ENCODE measurements at places on chromosomes 7 and 10.

- no peak for DNase-seq
Observed at GRCh38 chr10:74171625-74172024, 20.6 kb downstream of the ADK start.

DNA sequence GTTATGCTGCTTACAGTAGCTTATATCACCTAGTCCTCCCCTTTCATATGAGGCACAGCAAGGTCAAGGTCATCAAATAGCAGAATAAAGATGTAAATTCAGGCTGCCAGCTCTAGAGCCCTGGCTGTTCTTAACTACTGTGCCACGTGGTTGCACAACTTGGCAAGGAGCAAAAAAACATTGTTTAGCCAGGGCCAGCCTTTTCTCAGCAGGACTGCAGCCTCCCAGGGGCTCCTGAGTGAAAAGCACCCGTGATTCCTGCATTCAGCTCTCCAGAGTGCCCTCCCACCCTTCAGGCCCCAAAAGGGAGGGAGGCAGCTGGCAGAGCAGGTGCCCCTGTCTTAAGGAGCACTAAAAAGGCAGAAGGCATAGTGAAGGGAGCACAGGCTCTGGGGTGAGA is 31.8 kb upstream of the TM9SF3 start:
- peak; percentile 41 for DNase-seq

GRCh38 chr7:12648704-12649261 is 38.6 kb upstream of the ARL4A start:
- DNase-seq, result no peak

- DNase-seq, result no peak
Observed at GRCh38 chr7:113368256-113368655, 249.9 kb upstream of the SMIM30 start.

GRCh38 chr7:46834921-46835320 is 747.0 kb downstream of the TNS3 start:
- no peak for DNase-seq

DNA sequence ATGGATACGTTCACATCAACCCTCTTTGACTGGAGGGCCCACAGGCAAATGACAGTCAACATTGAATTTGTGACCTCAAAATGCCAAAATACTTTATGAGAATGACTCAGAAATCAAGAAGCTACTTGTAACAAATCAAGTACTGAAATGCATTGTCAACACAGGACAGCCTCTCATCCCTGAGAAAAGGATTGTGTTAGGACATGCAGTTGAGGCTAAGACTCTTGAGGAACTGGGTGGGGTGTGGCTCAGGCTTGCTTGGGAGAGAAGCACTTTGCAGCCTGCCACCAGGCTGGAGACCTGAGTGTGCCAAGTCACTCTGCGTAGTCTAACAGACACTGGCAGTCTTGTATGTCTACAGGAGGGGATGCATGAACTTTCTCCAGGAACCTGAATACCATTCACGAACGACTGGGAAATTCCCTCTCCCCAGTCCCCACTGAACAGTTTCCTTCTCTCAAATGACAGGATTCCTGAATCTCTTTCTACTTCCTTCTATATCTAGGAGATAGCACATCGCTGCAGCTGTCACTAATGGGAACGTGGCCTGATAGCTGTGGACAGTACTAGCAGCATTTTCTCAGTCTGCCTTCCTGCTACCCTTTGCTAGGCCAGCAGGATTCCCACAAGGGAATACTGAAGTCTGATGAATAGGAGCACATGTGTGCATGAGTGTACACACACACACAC is 3.3 kb upstream of the SMO start:
- no peak for DNase-seq

- DNase-seq, result no peak
Observed at GRCh38 chr10:30594077-30594476, 35.5 kb downstream of the LYZL2 start.

DNA sequence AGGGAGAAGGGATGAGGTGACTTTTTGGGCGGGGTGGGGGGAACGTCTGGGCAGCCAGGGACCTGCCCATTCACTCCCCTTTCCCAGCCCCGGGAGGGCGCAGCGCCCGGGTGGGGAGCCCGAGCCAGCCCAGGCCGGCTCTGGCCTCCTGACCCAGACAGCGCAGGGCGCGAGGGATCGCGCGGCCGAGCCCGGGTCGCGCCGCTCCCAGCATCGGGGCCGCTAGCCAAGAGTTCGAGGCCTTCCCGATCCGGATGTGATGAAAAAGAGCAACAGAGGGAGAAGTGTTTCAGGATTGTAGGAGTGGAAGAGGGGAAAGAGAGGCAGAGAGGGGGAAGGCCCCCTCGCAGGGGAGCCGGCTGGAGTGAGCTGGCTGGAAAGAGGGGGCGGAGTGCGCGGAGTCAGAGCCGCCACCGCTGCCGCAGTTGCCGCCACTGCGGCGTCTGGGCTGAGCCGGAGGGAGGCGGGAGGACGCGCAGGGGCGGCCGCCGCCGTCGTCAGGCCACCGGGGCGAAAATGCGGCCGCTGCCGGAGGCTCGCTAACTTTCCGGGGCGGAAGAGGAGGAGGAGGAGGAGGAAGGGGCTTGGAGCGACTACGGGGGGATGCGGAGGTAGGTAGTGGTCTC is at the start of gene MDFIC:
TSS of gene MDFIC (plus strand) at position 69 of the 626 bp plus-strand sequence. CDS start 940 bp downstream, outside the sequence.
- DNase-seq, result peak; percentile 66

- DNase-seq, result peak; percentile 28
Observed at GRCh38 chr10:101438881-101439391, 85.0 kb downstream of the BTRC start.

DNA sequence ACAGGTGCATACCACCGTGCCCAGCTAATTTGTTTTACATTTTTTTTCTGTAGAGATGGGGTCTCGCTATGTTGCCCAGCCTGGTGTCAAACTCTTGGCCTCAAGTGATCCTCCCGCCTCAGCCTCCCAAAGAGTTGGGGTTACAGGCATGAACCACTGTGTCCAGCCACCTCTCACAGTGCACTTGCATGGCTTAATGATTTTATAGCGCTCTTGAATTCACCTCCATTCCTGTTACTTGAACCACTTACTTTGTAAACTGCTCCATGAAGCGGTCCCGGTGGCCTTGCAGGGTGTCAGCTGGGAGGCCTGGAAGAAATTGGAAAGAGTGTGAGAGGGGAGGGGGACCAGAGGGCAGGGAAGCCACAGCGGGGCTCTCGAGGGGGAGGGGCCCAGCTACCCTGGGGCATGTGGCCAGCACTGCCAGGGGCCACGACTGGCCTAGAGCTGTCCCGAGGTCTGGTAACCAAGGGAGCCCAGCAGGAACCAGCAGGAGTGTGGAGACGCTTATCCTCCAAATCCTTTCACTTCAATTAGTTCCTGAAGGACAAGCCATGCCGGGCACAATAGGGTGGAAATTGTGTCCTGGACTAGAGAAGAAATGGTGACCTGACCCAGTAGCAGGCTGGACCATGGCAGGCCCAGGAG is 76.0 kb downstream of the SPDYE5 start:
- no peak for DNase-seq

GRCh38 chr10:28801869-28802268 is 124.5 kb downstream of the BAMBI start:
- no peak for DNase-seq

DNA sequence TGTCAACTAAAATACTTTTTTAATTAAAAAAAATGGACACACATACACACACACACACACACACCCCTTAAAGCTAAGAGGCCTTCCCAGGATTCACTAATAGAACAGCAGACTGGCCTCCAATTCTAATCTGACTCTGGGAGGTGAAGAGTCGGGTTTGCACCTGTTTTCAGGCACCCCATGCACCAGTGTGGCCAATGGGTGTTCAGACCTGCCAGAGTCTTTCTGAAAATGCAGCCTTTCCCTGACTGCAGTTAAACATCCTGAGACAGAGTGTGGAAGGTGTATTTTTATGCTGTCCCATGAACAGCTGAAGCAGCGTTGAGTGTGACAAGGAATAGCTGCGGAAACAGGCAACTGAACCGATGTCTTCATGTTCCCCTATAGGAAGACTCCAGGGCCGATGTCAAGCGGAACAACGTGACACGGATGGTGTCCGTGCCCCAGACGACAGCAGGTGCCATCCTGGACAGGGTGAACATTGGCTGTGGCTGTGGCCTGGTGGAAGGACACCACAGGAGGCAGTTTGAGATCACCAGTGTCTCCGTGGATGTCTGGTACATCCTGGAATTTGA is 74.6 kb upstream of the LYZL2 start:
- no peak for DNase-seq

GRCh38 chr7:158393926-158394625 is 193.5 kb downstream of the PTPRN2 start:
- DNase-seq, result no peak

- peak; percentile 81 for DNase-seq
Observed at GRCh38 chr7:123682690-123683089, 27.0 kb downstream of the LMOD2 start.

DNA sequence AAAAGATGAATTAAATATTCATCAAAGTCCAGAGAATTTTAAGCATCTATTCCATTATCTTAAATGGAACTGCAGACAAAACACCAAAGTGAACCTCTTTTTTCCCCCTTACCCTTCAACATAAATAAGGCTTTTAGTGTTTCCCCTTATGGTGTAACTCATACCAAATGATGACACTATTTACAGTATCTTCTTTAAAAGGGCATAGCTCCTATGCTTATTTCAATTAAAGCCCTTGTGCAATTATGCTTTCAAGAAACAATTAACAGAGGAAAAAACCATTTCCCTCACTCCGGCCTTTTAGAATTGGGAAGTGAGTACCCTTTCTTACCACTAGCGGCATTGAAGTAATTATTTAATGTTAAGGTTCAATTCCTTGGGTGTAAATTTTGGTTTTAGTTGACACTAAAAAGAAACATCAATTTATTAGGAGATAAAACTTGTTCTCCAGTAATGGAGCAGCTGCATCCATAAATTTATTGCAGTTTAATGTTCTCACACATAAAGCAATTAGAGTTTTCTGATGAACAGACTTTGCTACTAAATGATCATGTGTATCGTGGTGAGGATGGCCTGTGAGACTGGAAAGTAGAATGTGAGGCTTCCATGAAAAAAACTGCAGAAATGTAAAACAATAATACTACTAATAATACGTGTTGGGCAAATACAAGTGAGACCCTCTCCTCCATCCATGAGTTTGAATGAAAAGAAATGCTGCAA is 661.3 kb downstream of the PARD3 start:
- no peak for DNase-seq

DNA sequence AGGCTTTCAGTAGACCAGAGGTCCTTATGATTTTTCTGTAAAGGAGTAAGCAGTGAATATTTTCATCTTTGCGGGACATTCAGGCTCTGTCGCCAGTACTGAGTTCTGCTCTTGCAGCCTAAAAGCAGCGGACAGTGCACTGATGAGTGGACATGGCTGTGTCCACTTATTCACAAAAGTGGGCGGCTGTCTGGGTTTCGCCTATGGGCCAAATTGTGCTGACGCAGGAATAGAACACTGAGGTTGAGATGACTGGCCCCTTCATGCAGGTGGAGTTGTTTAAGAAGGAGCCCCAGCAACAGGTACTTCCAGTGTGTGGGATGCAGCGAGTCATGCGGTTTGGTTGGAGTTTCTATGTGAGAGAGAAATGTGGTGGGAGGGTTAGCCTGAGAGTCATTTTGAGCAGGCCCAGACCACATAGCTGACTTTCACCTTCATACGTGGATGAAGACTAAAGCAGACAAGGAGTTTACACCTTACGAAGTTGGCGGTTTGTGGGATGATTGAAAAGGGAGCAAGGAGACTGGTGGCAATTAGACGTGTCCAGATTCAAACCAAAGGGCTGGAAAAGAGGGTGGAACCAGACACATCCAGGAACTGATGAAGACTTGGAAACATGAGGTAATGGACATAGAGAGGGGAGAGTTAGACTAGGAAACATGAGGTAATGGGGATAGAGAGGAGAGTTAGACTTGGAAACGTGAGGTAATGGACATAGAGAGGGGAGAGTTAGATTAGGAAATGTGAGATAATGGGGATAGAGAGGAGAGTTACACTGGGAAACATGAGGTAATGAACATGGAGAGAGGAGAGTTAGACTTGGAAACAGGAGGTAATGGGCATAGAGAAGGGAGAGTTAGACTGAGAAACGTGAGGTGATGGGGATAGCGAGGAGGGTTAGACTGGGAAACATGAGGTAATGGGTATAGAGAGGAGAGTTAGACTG is 38.2 kb downstream of the WDR37 start:
- DNase-seq, result no peak

- no peak for DNase-seq
Observed at GRCh38 chr10:10315989-10316388, 701.7 kb upstream of the CELF2 start.

GRCh38 chr7:94301024-94301586 is 93.6 kb upstream of the COL1A2 start:
- DNase-seq, result peak; percentile 97

- DNase-seq, result no peak
Observed at GRCh38 chr7:1346851-1347250, 112.4 kb downstream of the MICALL2 start.

DNA sequence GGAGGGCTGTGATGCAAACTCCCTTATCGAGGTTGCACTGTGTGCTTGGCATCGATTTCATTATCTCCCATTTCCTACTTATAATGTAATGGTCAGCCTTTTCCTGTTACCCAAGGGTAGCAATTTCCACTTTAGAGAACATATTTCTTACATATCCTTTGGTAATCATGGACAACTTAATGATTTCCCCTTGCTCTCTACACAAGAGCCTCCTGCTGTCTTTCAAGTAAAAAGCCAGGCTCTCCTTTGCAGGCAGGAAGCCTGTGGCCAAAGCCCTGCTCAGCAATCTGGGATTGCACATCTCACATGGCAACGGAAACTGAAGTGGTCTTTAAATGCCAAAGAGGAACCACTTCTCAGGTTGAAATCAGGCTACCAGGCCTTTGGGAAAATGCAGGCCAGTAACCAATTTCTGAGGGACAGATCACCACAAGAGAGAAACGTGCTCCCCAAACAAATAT is 86.7 kb upstream of the IKZF1 start:
- DNase-seq, result no peak

DNA sequence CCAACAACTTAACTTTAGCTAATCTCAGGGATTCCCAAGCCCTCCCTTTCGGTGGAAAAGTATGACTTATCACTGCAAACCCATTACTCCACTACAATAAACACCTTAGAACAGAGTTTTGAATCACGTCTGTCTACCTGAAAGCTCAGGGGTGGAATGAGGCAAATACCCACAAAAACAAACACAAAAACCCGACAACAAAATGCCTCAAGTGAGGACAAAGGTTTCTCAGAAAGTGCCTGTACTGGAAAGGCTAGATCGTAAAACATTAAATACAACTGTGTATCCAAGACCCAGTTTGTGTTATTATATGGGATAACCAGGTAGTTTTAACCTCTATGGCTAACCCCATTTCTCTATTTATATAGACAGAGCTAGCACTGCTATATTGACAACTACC is 26.0 kb downstream of the MKRN1 start:
- DNase-seq, result no peak

Measured in fibroblast of the aortic adventitia (primary cell).